ENCODE measurements at places on chromosomes 6 and 20.

- DNase-seq, result no peak
Observed at GRCh38 chr6:142002825-142003405, 129.8 kb upstream of the GJE1 start.

- DNase-seq, result peak; percentile 58
Observed at GRCh38 chr20:25623225-25623735, 534 bp downstream of the NANP start.

DNA sequence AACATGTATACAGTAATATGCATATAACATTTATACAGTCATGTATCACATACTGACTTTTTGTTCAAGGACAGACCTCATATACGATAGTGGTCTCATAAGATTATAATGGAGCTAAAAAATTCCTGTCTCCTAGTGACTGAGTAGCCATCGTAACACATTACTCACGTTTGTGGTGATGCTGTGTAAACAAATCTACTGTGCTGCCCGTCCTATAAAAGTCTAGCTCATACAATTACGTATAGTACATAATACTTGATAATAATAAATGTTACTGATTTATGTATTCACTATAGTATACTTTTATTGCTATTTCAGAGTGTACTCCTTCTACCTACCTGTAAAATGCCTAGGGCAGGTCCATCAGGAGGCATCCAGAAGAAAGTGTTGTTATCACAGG is 17.4 kb downstream of the SERAC1 start:
- DNase-seq, result no peak

DNA sequence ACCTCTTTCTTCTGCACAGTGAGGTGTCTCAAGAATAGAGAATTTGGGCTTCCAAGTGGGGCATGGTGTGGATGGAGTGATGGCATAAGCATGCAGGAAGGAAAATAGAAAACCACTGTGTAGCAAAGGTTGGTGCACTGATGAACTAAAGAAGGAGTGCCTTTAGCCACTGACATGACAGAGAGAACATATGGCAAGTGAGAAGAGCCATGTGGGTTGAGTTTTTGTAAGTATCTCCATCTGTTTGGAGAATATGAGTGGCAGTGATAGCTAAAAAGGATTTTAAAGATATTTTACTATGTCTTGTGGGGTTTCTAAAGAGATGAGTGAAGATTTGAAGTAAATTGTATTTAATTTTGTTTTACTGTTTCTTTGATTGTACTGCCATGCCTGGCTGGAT is 160.5 kb upstream of the GRIK2 start:
- no peak for DNase-seq

- DNase-seq, result no peak
Observed at GRCh38 chr6:113755449-113756289, 101.5 kb upstream of the MARCKS start.

DNA sequence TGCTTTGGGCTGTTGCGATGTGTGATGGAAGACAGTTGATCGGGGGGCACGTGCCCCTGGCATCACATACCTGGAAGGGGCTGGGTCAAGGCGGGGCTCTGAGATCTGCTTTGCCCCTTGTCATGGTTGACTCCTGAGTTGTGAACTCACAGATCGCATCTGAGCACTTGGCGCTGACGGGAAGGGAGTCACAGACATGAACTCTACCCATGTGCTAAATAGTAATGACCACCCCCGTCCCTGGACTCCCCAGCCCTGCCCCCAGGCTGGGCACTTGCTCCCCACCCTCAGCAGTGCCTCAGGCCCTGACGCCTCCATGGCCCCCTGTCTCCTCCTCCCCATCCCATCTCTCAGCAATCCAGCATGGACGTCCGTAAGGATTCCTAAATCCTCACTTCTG is 107.0 kb downstream of the SYNDIG1 start:
- DNase-seq, result no peak

- DNase-seq, result no peak
Observed at GRCh38 chr20:17066902-17067301, 159.9 kb upstream of the PCSK2 start.

DNA sequence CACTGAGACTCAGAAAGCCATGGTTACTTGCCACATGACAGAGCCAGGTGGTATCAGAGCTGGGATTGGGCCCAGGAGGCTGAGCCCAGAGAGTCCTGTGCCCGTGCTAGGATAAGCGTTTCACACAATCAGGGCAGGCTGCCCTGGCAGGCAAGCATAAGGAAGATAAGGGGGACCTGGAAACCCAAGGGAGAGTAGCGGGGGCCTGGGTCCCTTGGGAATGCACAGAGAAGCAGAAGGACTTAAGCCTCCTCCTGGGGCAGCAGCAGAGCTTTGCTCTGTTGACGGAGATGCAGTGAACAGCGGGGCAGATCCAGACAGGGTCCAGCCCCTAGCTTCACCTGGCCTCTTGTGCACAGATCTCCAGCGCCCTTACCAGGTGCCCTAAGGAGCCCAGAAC is 8.7 kb downstream of the TRIB3 start:
- DNase-seq, result no peak

DNA sequence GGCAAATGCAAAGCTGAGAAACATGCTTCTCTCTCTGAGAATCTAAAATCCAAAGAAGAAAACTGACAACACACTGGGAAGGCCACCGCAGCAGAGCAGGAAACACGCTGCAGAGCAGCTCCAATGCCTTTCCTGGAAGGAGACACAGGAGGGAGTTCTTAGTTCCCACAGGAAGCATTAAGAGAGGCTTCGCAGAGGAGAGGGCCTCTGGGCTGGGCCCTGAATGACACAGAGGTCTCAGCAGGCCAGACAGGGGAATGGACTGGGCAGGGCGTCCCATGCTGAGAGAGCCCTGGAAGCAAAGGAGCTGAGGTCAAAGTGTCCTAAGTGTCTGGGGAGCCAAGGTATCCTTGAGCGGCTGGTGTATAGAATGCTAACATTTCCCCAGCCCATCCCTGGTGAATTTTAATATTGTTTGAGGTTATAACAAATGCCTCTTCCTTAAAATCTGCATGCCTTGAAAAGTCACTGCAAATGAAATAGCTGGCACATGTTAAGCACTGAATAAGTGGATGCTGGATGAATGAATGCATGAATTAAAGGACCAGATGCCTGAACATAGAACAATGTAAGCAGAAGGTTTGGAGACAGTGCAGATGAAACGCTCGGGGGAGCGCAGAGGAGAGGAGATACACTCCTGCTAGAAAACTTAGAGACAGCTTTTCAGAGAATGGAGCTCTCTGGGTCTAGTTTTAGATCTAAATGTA is 110.0 kb upstream of the SYNDIG1 start:
- DNase-seq, result no peak

GRCh38 chr6:76774781-76775384 is 688.4 kb downstream of the HTR1B start:
- no peak for DNase-seq

GRCh38 chr20:57438552-57438951 is 47.4 kb downstream of the RBM38 start:
- DNase-seq, result peak; percentile 46

DNA sequence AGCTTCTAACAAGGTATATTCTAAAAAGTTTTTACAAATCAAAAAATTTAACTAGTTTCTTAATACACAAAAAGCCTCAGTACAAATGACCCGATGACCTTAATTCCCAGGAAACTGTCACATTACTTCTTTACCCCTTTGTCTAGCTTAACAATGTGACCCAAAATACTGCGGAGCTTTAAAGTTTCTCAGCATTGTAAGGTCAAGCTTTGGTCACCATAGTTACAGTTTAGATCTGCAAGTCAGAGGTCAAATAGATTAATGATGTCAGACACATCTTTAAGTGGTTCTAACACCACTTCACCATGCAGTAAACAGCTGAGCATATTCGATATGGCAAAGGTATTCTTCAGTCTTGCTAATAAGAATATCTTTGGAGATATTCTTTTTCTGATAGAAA is 36.8 kb upstream of the FLRT3 start:
- no peak for DNase-seq

Data from thyroid gland (tissue), 4 donors.